ENCODE measurements at places on chromosomes 7 and 10.

- no peak for DNase-seq
Observed at GRCh38 chr7:50220273-50220672, 84.2 kb upstream of the IKZF1 start.

GRCh38 chr7:55469271-55469681 is 103.0 kb downstream of the VOPP1 start:
- DNase-seq: no peak

GRCh38 chr7:135337977-135338550 is 104.4 kb downstream of the STRA8 start:
- DNase-seq: no peak

- DNase-seq: no peak
Observed at GRCh38 chr7:15743926-15744480, 57.5 kb upstream of the MEOX2 start.

DNA sequence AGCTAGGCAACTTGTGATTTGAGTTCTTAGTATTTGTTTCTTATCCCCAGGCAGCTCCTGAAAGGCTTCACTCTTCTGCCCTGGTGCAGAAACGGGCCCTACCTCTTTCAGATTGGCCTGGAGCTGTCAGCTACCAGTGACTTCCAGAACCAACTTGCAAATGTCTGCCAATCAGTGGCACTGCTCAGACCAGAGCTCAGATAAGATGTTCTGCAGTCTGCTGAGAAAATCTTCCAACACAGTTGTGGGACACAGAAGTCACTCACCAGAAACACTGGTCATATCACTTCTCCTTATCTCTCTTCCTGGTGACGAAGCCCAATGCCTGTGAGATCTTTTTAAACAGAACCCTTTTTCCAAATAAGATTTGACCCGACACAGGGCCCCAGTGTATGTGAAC is 81.9 kb upstream of the DUSP5 start:
- no peak for DNase-seq

DNA sequence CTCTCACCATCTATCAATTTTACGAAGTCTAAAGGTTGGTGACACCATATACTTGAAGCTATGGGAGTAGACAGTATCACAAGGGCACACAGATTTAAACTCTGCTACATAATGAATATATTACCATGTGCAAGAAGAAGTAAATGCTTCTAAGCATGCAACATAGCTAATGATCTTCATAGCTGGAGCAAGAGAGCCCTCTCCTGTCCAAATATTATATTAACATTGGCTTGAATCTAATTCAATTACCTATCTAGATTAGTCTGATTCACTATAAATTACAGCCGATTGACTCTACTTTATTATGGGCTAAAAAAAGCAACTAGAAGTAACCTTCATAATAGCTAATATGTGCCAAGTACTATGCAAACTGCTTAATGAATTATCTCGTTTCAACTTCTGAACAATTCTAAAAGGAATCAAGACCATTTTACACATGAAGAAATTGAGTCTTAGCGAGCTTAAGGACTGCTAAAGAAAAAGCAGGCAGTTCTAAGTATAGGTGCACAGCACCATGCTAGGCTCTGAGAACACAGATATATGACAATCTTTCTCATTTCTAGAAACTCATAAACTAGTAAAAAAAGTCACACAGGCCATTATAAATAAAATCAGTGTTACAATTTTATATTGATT is 21.9 kb downstream of the FRA10AC1 start:
- no peak for DNase-seq

GRCh38 chr10:33412653-33413361 is 78.3 kb upstream of the NRP1 start:
- DNase-seq: no peak

DNA sequence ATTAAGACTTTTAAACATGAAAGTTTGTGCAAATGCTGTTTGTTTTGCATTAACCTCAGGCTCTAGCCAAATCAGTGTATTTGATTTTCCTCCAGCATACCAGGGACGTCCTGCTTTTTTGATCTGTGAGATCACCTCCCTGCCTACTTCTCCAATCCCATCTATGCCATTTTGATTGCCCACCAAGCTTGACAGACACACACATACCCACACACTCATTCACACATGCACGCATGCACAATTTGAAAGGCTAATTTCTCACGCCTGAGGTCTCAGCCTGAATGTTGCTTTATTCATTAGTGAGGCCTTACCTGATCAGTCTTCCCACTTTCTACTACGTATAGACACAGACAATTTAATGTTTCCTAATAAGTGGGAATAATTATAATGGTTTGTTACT is 53.5 kb downstream of the CDK13 start:
- no peak for DNase-seq

- DNase-seq: no peak
Observed at GRCh38 chr7:11346302-11346701, 372.6 kb downstream of the PHF14 start.

- DNase-seq: no peak
Observed at GRCh38 chr10:114576132-114576487, 82.0 kb downstream of the ABLIM1 start.

- DNase-seq: no peak
Observed at GRCh38 chr7:40870108-40870507, 735.3 kb downstream of the SUGCT start.
